ENCODE measurements at places on chromosomes 16 and 17. TPM values are rescaled to one million over a fixed set of nuclear protein-coding genes. Genes with fewer than 3 reads are reported as not detected.

NPIPB13 gene
- total RNA-seq, result 3.0 TPM

GRCh38 chr16:67030221-67030962 is 1.4 kb downstream of the CBFB start:
- no peak for DNase-seq

GRCh38 chr17:37312137-37312923 is 63.5 kb upstream of the C17orf78 start:
- DNase-seq, result no peak

- DNase-seq, result no peak
Measured at GRCh38 chr16:3589441-3589921, 12.3 kb upstream of the NLRC3 start.

- DNase-seq, result no peak
Measured at GRCh38 chr17:73257516-73257915, 4.2 kb downstream of the CPSF4L start.

DNA sequence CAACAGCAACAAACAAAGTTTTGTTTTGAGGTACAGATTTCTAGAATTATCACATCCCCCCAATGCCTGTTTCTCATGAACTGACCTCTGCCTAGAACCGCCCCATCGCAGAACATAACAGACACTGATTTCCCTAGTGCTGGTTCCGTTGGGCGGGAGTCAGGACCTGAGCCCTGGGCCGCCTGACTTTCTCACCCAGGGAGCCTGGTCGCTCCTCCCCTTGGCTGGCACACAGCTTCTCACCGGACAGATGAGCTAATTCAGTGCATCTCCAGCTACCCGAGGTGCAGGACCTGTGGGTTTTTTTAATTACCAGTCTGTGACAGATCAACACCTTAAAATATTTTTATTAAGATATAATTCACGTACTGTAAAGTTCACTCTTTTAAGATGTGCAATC is 20.1 kb upstream of the RPL38 start:
- DNase-seq, result no peak

- DNase-seq, result no peak
Measured at GRCh38 chr17:57638284-57638683, 106.8 kb downstream of the CCDC182 start.

DNA sequence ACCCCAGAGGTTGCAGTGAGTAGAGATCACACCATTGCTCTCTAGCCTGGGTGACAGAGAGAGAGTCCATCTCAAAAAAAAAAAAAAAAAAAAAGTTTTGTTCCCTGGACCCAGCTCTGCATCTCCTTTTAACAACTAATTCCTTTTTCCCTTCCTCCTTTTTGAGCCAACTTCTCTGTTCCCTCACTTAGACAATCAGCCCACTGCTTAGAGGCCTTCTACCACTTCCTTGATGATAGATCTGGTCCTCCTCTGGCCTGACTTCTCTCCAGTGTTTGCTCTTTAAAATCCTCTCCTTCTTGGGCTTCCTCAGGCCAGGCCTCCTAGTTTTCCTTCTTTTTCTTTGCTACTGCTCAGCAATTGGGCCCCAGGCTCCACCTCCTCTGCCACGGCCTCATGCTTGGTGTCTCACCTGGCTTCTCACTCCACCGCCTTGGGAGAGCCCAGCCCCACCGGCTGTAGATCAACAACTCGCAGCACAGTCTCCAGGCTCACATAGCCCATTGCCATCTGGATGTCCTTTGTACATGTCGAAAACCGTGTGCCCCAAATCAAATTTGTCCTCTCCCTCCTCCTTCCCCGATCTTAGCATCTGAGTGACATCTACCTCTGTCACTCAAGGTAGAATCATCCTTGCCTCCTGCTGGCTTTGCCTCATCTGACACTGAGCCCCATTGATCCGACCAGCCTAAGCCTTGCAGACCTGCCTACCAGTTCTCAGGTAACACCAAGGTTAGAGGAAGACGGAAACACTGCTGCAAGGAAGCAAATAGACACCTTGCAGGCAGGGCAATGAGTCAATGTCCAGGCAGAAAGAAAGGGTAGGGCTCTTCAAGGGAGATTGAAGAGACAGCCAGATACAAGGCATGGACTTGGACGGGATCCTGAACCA is 17.4 kb downstream of the ARHGAP27 start:
- no peak for DNase-seq

DNA sequence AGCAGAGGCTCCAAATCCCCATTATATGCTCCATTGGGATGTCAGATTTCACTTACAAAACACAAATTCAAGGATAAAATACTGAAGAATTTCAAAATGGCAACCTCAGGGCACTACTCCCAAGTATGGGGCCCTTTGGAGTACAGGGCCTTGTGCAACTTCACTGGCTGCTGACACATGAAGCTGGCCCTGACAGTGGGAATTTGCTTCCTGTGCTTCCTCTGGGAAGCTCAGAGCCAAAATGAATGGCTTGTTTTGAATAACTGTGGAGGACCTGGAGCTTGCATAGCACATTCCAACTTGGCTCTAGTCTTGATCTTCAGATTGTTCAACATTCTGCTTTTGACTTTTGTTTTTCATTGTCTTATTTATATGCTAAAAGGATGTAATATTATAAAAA is 52.3 kb upstream of the HNF1B start:
- DNase-seq, result no peak

DNA sequence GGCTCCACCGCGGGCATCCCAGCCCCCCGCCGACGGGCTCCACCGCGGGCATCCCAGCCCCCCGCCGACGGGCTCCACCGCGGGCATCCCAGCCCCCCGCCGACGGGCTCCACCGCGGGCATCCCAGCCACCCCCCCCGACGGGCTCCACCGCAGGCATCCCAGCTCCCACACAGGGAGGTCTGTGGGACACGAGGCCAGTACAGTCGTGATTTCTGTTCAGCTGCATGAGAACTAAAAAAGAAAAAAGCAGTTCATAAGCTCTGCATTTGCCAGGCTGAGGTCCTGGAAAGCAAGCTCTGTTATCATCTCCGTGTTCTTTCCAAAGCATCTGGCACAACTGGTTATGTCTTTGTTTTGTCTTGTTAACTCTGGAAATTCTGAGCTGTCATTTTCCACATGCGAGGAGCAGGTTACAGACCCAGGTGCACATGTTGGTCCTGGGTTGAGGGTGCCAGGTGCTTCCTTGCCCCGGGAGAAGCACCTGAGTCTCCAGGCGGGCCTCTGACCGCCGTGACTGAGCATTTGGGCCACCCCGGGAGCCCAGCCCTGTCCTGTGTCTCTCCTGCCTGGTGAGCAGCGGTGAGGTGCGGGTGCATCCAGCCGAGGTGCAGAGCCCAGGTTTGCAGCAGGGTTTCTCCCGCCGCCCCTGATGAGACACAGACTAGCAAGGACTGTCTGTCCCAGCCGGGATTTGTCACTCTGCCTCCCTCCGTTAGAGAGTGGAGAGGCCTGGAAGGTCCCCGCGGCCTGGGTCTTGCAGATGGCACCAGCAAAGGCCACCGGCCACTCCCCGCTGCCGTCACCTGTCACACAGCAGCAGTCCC is 9.9 kb upstream of the WFIKKN1 start:
- DNase-seq, result no peak

- no peak for DNase-seq
Measured at GRCh38 chr16:21598701-21599121, 666 bp upstream of the METTL9 start.

All from psoas muscle (tissue), 8 donors.